Right hindlimb (tissue), 1 donor: ENCODE measurements at places on chromosomes 5 and 9.
A peak's percentile ranks its signal among the peaks of the same experiment; 100 is the strongest.

DNA sequence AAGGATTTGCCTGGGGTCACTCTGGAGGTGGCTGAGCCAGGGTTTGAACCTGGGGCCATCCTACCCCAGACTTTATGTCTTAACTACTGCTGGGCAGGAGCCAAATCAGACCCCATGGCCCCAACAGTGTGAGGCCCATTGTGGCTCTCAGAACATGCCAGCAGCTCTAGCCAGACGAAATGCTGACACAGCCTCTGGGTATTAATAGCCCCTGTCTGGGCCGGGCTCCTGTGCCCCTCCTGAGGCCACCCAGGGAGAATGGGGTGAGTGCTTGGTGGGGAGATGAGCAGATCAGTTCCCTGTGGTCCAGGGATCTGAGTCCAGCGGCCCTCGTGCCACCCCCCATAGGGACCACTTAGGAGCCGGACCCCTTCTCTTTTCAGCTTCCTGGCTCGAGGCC lies 2.2 kb upstream of the PLPP7 start:
- no peak for DNase-seq

GRCh38 chr5:44665101-44665701 lies 143.5 kb upstream of the MRPS30 start:
- DNase-seq, result peak; percentile 41

GRCh38 chr5:139514486-139514856 lies 31.9 kb upstream of the STING1 start:
- no peak for DNase-seq

DNA sequence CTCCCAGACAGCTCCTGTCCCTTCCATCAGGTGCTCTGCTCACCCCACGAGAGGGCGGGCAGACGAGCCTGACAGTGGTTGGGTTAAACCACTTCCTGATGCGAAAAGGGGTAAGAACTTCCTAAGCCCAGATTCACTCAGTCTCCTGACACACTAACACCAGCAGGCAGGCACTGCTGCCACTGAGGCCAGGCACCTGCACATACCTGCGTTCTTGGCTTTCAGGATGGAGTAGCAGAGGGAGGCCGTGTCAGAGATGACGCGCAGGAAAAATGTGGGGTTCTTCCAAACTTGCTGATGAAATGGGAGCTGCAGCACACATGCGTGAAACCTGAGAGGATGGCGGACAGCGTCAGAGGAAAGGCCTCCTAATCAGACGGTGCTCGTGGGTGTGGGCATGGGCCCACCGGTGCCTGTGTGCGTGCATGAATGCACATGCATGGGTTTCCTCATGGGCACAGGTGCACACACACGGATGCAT lies 29.9 kb downstream of the SLC6A18 start:
- DNase-seq, result no peak

GRCh38 chr5:125487231-125487630 lies 740.8 kb upstream of the ZNF608 start:
- DNase-seq, result no peak

- no peak for DNase-seq
Measured at GRCh38 chr9:87873607-87874303, 8.9 kb upstream of the SPATA31E1 start.

GRCh38 chr9:71446473-71447411 lies 321.6 kb downstream of the CEMIP2 start:
- peak; percentile 87 for DNase-seq

DNA sequence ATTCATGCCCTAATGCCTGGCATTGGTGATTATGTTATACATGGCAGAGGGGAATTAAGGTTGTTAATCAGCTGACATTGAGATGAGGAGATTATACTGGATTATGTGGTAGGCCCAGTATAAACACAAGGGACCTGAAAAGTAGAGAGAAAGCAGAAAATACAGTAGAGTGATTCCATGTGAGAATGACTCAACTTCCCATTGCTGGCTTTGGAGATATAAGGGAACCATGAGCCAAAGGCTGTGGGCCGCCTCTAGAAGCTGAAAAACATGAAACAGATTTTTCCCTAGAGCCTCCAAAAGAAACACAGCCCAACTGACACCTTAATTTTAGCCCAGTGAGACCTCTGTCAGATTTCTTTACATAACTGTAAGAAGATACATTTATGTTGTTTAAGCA lies 65.0 kb upstream of the CTXN3 start:
- DNase-seq, result no peak

DNA sequence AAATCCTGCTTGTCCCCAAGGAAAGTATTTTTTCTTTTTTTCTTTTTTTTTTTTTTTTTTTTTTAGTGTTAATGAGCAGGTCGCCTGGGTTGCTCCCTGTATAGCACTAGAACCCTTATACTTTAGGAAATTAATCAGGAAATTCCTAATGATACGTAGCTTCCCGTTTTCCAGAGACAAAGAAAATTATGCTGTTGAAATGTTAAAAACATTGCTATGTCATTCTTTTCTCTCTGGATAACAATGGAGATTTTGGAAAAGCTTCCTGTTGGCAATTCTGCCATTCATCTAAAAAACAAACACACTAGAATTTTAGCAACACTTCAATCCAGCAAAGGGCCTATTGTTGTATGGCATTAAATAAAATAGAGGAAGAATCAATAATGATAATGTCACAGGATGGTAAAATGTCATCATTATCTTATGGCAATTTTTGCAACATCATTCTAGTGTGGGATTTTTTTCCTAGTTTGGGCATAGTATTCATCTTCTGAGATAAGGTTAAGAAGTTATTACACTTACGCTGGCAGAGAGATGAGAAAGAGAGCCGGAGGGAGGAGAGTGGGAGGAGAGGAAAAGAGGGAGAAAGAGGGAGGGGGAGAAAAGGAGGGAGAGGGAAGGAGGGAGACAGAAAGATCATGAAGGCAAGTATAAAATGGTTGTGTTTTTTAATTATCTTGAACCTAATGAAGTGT lies 315.8 kb upstream of the PDE4D start:
- DNase-seq, result no peak

DNA sequence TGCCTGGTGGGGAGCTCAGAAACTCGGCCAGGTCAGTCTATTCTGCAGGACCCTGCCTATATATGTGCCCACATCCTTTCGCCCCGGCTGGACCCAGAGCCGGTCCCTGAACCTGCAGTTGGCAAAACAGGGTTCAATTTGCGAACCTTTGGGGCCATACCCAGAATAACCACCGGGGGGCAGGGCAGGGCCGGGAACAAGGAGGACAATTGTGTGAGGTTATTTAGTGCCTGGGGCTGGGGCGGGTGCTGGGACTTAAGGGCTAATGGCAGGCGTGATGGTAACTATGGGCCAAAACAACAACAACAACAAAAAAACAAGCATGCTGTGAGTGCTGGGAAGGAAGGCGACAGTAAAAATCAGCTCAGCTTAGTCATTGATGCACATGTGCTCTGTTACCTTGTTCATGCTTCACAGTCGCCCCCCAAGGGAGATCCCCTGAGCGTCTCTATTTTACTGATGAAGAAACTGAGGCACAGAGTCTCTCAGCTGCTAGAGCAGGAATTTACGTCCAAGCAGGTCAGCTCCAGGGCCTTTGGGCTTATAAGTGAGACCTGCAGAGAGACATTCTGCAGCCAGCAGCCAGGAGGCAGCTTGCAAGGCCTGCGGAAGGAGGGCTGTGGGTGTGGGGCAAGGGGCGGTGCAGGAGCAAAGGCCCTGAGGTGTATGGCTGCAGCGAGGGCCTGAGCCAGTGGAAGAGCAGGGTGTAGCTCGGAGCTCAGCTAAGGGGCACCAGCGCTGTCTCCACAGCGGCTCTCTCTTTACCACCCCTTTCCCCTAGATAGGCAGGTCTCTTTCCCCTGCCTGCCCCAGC lies 106.0 kb downstream of the PHF2 start:
- peak; percentile 60 for DNase-seq

DNA sequence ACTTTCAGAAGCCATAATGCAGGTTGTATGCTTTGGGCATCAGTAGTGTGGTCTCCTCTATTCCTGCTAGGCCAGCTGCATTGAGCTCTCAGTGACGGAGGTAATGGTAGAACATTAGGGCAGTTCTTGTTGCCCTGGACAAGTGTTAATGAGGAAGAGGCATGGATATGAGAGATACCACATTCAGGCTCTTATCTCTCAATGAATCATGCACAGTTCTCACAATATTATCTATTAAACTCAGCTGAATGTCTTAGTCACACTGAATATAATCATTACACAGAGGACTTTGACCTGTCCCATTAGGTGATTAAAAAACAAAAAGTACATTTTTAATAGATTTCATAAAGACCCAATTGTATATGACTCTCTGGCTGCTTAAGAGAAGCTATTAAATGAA lies 76.6 kb upstream of the SSBP2 start:
- no peak for DNase-seq

GRCh38 chr9:82152181-82152580 lies 163.6 kb downstream of the SPATA31D1 start:
- no peak for DNase-seq

DNA sequence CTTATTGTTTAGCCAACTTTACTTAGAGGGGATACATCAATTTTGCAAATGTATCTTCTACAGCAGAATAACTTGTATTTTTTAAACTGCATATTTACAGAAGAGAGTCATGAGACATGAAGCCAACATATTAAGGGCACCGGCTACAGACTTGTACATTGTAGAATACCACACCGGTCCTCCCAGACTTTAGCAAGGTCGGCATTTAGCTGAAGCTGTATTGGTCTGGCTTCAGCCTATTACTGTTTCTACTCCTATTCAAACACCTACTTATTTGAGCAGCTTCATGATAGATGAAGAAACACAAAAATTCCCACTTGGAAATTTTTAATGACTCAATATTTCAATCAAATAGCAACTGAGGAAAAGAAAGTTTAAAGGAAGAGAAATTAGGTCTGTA lies 33.0 kb downstream of the NR3C1 start:
- no peak for DNase-seq

GRCh38 chr5:134101686-134102439 lies 12.6 kb upstream of the TCF7 start:
- peak; percentile 55 for DNase-seq

DNA sequence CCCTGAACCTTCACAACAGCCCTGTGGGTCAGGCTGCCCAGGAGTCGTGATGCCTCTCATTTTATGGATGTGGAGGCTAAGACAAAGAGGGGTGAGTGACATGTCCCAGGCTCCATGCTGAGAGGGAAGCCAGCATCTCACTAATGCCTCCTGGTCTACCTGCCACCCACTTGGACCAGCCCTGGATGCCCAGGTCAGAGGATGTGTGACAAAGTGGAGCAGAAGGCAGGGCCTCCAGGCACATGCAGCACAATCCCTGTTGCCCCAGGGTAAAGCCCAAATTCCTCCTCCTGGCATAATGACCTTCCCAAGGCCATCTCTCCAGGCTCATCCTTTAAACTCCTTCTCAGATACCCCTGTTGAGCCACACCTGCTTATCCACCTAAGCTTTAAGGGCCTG lies 51.4 kb upstream of the XPA start:
- DNase-seq, result no peak

GRCh38 chr5:158756871-158757270 lies 342.8 kb downstream of the EBF1 start:
- DNase-seq, result no peak

- no peak for DNase-seq
Measured at GRCh38 chr5:50958852-50959457, 292.5 kb downstream of the PARP8 start.

DNA sequence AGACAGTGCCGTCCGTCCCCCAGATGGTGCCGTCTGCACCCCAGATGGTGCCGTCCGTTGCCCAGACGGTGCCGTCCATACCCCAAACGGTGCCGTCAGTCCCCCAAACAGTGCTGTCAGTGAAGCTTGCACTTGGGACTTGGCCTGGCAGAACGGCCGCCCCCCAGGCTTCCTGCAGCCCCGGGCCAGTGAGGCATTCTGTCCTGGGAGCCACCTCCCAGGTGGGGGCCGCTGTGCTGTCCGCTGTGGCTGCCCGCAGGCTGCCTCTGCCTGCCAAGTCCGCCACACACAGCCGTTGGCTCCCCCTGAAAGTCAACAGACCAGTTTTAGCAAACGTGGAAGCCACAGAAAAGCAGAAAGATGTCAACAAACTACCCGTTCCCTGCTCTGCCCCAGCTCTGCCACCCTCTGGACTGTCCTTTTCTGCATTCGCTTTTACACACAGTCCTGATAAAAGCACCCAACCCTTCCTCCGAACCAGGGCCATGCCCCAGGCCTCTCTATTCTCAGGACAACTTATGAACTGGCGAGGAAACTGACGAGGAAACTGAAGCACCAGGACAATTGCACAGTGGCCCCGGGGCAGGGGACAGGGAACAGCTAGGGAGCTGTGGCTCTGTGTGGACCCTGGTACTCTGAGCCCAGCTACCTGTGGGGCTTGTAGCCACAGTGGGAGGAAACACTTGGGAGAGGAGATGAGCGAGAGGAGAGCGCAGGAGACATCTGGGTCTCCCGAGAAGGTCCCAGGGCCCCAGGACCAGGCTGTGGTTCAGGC lies 39.6 kb upstream of the RXRA start:
- DNase-seq, result no peak

- peak; percentile 7 for DNase-seq
Measured at GRCh38 chr9:33465596-33466564, 7.8 kb downstream of the NOL6 start.

DNA sequence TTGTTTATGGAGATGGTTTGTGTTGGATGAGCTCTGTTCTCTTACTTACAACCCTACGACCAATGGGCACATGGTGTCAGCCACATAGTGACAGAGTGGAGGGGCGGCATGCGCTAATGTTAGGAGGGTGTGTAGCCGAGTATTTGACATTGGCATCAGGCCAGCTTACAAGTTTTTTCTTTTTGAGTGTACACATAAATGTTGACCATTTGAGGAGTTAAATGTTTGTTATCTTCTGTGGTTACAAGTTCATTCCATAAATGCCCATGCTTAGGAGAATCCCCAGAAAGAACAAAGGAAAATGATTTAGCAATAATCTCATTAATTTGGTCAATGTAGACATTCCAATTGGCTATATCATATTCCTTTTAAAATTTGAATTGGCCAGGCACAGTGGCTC lies 180.1 kb upstream of the ELL2 start:
- DNase-seq, result no peak

DNA sequence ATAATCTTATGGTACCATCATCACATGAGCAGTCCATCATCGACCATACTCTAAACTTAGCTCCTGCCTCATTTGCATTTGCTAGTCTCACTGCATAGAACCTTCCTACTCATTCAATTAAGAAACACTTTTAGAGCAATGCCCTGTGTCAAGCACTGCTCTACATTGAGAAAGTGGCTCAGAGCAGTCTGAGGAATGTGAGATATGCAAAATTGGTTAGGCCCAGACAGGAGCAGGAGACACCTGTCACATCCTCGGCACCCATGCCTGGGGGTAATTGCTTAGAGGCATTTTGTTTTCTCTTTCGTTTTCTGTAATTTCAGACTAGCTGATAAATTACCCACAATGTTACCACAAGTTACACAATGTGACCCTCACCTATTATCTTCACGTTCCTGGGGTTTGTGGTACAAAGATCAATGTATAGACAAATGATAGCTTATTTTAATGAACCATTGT lies 4.9 kb upstream of the RARS1 start:
- no peak for DNase-seq
